ENCODE measurements at places on chromosomes 1 and 21.

DNA sequence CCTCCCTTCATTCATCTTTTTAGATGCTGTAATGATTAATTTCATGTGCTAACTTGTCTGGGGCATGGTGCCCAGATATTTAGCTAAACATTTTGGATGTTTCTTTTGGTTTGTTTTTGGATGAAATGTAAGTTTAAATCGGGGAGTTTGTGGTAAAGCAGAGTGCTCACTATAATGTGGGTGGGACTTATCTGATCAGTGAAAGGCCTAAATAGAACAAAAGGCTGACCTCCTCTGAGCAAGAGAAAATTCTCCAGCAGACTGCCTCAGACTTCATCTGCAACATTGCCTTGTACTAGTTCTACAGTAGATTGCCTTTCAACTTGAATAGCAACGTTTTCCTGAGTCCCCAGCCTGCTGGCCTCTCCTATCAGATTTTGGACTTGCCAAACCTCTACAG, 183.6 kb downstream of the S1PR1 start:
- no peak for DNase-seq

DNA sequence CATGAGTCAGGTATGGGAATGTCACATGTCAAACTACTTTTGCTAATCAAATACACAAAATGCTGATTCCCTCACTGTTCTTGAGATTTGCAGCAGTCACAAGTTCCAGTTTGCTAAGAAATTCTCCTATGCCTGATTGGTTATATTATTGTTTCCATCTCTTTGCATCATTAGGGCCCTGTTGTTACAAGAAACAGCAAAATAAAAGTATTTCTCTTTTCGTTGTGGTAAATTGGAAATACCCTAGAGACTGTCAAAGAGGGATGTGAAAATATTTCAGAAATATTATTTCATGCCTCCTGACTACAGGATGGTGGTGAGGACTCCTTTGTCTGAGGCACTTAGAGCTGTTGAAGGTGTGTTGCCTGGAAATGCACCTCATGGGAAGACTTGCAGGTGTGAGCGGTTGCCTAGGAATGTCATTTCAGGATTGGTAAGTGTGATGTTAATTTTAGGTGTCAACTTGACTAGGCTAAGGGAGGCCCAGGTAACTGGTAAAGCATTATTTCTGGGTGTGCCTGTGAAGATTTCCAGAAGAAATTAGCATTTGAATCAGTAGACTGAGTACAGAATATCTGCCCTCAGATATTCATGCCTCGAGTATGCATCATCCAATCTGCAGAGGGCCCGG, 117.4 kb downstream of the ROR1 start:
- DNase-seq = no peak

GRCh38 chr1:65372557-65372956, 47.9 kb upstream of the LEPR start:
- no peak for DNase-seq

- DNase-seq = no peak
These were observed 106.1 kb downstream of the RWDD3 start for GRCh38 chr1:95340061-95340460.

GRCh38 chr1:156549390-156549789, 23.0 kb downstream of the IQGAP3 start:
- DNase-seq = no peak

GRCh38 chr1:171988243-171988885, 147.1 kb downstream of the DNM3 start:
- no peak for DNase-seq

- no peak for DNase-seq
These were observed 8.0 kb downstream of the CCDC17 start for GRCh38 chr1:45615885-45616284.

DNA sequence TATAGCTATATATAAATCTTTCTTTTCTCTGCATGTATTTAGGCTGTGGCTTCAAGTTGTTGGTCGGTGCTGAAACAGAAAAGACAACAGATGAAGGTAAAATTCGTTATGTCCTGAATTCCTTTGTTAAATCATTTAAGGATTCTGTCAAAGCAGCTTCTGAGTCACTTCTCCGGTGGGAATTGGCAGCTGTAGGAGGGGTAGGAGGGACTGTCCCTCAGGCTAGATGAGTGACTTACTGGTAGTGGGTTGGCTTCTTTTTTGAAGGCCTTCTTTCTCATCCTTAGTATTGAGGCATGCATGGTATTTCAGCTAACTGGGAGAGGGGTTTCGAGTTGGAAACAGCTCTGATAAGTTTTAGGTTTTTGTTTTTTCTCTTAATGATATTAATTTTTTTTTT, 22.1 kb upstream of the NEXN start:
- DNase-seq = no peak

- no peak for DNase-seq
These were observed 22.5 kb upstream of the SRP9 start for GRCh38 chr1:225754940-225755641.

- no peak for DNase-seq
These were observed 114.5 kb upstream of the SOD1 start for GRCh38 chr21:31545036-31545435.

DNA sequence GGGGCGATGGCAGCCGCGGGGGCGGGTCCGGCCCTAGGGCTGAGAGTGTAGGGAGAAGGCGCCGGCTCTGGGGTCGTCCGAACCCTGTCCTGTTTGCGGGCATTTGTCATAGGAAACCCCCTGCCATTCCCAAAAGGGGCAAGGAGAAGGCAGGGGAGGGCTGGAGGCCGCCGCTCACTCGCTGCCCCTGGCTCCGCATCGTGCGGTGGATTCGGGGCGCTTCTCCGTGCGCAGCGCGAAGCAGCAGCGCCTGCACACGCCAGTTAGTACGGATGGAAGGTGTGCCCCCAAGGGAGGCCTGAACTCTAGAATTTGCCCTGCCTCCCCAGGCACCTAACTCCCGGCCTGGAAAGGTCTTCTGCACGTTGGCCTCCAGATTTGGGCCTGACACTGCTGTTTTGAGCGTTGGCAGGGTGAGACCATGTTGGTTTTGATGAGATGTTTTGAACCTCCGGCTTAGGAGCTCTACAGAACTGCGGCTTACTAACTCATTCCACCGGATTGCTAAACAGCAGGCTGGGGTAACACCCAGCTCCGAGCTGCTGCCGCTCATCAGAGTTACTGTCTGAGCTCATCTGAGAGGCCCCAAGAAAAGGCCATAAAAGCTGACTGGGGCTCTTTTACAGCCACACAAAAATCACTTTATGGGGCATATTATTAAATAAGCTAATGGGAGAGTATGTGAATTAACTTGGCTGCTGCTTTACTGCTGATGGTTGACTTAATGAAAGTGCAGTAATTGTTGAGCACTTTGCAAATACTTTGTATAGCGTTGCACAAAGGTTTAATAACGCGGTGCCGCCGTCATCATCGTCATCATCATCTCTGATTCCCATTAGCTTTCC, 987 bp downstream of the GPR137B start:
- no peak for DNase-seq

GRCh38 chr1:212257157-212257556, 28.1 kb upstream of the PPP2R5A start:
- DNase-seq = no peak

DNA sequence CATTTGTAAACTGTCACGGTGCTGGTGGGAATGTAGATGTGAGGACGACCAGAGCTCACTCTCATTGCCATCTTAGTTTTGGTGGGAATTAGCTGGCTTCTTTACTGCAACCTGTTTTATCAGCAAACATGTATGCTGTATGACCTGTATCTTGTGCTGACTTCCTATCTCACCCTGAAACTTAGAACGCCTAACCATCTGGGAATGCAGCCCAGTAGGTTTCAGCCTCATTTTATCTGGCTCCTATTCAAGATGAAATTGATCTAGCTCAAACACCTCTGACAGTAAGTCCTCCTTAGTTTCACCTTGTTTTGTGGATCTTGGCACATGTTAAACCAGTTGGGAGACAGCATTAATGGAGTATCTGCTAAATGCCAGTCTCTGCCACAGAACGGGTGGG, 174.6 kb downstream of the HLX start:
- no peak for DNase-seq

- DNase-seq = no peak
These were observed 6.9 kb downstream of the PLA2G2D start for GRCh38 chr1:20112279-20113000.

- no peak for DNase-seq
These were observed 47.9 kb downstream of the KCNAB2 start for GRCh38 chr1:6093611-6094010.

DNA sequence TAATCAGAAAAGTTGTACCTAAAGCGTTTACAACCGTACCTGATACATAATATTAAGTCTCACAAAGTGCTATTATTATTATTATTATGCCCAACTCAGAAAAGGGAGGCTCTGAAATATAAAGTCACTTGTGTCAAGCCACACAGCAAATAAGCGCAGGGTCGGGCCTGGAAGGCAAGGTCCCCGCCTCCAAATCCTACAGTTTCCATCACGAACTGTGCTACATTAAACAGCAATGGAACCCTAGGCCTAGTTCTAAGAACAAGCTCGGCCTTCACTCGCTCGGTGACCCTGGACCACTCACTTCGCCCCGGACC, 549 bp downstream of the PARS2 start:
- no peak for DNase-seq

GRCh38 chr1:110880708-110881374, 7.9 kb downstream of the CD53 start:
- no peak for DNase-seq

DNA sequence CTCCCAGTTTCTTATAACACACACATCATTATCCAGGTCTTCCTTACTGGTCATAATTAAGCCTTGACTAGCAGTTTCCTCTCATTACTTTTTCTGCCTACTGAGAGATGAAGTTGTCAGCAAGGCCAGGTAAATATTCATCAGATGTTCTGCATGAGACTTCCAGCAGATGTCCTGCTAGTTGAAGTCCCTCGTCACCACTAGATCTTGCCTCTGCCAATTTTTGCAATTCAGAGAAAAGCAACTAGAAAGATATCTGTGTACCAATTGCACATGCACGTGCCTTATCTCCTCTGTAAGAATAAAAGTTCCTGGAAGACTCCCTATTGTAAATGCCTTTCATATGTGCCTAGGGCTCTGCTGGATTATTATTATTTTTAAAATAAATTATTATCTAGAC, 18.3 kb downstream of the ACKR1 start:
- no peak for DNase-seq

DNA sequence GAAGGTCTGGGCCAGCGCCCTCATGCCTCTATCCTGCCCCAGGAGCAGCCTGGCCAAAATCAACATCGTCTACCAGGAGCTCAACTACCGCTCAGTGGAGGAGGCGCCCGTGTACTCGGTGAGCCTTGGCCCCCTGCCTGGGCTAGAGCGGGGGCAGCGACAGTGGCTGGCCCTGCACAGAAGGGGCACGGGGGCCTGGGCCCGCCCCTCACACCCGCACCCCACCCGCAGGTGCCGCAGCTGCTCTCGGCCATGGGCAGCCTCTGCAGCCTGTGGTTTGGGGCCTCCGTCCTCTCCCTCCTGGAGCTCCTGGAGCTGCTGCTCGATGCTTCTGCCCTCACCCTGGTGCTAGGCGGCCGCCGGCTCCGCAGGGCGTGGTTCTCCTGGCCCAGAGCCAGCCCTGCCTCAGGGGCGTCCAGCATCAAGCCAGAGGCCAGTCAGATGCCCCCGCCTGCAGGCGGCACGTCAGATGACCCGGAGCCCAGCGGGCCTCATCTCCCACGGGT, 10.8 kb downstream of the SCNN1D start:
- DNase-seq = no peak

DNA sequence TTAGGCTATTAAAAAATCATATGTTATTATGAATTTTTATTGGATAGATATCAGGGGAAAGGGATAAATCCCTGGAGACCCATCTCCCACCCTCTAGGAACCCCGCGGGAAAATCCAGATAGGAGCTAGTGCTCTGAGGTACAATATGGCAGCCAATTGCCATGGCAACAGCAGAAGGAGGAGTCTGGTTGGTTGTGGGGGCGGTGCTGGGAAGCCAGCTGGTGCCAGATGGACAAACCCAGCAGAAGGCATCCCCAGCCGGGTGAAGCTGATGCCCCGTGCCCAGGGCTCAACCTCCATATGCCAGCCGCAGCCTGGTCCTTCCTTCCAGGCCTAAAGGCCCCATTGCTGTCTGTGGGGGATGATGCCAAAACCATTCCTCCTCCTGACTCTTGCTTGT, 38.3 kb downstream of the RHBG start:
- DNase-seq = no peak

- no peak for DNase-seq
These were observed 7.0 kb downstream of the ADORA3 start for GRCh38 chr1:111496398-111496797.

DNA sequence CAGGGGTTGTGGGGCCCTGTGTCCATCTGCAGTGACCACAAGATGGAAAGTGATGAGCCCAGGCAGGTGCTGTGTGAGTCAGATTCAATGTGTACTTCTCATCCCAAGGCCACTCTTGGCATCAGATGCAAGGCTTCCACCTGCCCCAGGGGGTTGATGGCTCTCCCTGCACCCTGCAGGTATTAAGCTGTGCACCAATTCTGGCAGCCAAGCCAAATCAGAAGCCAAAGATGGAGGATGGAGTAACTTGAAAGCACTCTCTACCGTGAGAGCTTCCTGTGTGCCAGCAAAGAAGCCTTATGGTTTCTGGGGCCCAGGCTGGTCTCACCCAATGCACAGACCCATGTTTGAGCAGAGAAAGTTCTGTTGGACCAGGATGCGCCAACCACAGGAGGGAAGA, 44.3 kb upstream of the TENT5C start:
- no peak for DNase-seq

GRCh38 chr1:223189903-223190724, 47.1 kb upstream of the TLR5 start:
- DNase-seq = peak; percentile 47

GRCh38 chr1:89104147-89104546, 21.8 kb downstream of the GBP2 start:
- no peak for DNase-seq

- DNase-seq = no peak
These were observed 55.4 kb downstream of the STUM start for GRCh38 chr1:226603858-226604559.

- no peak for DNase-seq
These were observed 156.9 kb downstream of the ASTN1 start for GRCh38 chr1:177007437-177008161.

All from HS-27A (cell line).